ENCODE measurements at places on chromosomes 4 and X.
A peak's percentile ranks its signal among the peaks of the same experiment; 100 is the strongest.

GRCh38 chr4:21363701-21364100 lies 584.9 kb downstream of the KCNIP4 start:
- no peak for DNase-seq

GRCh38 chrX:133056341-133056740 lies 40.6 kb downstream of the USP26 start:
- no peak for DNase-seq

DNA sequence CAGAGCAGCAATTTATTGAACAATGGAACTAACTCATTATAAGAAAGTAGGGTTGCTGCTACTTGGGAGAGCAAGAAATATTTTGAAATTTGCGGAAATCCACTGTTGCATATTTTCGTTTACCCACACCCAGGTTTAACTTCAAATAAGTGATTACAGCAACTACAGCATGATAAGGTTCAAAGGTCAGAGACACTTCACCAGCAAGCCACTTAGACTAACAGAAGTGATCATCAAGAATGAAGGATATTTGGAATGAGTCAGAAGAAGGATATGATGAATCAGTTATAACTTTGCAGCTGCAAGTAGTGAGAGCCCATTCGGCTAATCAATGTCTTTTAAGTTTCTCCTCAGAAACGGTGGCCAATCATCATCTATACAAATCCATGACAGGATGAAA lies 199.3 kb downstream of the TMA16 start:
- peak; percentile 25 for DNase-seq

DNA sequence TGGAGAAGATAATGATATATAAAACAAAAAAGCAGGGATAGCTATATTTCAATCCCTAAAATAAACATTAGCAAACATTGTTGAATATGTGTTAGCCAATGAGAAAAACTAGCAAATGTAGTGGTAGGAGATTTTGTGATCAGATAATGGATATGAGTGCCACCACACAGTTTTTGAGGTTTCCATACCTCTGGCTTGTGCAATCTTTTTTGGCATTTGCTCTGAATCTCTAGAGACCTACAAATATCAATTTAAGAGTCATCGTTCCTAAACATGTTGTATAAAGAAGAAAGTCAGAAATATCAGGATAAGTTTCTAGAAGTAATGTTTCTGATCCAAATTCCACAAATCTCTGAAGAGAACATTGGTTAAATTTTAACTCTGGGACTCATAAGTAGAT lies 308.7 kb downstream of the PDGFC start:
- peak; percentile 10 for DNase-seq

DNA sequence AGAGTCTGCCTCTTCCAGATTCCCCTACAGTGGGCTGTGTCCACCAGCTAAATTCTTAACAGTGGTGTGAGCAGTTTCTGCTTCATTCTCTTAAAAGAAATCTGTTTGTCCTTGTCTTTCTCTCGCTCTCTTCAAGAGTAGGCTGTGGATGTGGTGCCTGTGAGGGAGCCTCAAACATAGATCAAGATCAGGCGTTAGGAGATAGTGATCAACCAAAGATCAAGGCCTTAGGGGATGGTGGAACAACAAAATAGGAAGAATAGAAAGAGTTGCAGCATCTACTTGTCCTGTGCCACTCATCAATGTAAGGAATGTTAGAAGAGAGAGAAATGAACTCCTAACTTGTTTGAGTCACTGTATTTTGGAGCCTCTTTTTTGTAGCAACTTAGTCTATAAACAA lies 144.2 kb downstream of the AASDH start:
- DNase-seq, result no peak

DNA sequence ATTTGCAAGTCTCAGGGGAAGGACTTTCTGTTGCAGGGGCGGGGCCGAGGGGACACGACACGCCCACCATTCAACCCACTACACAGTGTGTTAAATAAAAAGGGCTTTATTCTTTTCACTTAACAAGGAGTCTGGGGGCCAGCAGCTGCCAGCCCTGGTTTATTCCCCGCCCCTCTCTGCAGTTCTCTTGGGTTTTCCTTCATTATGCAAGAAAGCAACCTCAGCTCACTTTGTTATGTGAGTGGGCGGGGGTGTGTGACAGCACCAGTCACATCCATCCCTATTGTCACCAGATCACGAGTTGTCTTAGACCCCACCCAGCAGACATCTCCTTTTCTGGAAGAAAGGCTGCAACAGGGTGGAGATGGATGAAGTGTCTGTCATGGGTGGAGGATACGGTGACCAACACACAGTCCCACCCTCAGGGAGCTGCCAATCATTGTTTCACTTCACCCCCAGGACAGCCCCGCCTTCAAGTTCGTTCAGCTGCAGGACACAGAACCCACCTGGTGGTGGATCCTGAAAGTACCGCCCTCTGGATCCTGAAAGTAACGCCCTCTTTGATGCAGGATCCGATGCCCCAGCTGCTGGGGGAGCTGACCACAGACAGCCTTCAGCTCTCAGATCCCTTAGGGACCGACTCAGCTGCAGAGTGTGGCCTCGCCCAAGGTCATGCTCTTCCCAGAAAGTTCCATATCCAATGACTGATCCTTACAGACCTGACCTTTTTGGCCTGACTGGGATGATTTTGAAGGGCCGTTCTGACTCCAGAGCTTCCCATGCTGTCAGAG lies 79.6 kb downstream of the SMIM20 start:
- no peak for DNase-seq

DNA sequence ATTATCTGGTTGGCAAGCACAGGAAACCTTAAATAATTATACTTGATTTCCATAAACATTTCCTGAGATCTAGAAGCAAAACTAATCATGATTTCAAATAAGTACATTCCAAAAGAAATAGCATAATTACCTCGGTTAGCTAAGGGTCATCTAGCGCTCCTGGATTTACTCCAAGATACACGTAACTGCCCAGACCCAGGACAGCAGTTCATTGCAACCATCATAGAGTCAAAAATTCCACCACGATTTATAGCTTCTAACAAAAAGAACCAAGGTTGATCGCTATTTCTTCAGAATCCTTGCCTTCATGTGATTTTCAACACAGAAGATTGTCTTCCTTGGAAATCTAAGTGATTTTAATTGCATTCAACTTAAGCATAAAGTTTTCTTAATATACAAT lies 1235.5 kb upstream of the TENM3 start:
- DNase-seq, result no peak

- no peak for DNase-seq
Measured at GRCh38 chrX:141673946-141674345, 24.6 kb downstream of the SPANXD start.

- DNase-seq, result no peak
Measured at GRCh38 chr4:48490680-48491513, 845 bp downstream of the ZAR1 start.

- DNase-seq, result peak; percentile 15
Measured at GRCh38 chr4:27463816-27464215, 603.2 kb downstream of the STIM2 start.

DNA sequence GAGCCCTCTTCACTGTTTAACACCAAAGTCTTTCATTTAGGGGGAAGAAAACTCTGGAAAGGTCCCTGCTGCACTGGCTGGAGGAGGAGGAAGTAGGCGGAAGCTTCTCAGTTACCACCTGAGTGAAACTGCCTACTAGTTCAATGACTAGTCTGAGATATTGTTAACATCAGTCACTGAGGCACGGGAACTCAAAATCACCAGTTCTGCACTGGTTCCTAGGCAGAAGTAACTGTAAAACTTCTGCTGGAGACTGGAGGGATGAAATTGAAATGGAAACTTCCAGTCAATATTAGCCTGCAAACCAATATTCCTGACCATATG lies 178.3 kb downstream of the SNCA start:
- no peak for DNase-seq
